ENCODE measurements at places on chromosomes 6 and 20. TPM values are rescaled to one million over a fixed set of nuclear protein-coding genes. Genes with fewer than 3 reads are reported as not detected.

DNA sequence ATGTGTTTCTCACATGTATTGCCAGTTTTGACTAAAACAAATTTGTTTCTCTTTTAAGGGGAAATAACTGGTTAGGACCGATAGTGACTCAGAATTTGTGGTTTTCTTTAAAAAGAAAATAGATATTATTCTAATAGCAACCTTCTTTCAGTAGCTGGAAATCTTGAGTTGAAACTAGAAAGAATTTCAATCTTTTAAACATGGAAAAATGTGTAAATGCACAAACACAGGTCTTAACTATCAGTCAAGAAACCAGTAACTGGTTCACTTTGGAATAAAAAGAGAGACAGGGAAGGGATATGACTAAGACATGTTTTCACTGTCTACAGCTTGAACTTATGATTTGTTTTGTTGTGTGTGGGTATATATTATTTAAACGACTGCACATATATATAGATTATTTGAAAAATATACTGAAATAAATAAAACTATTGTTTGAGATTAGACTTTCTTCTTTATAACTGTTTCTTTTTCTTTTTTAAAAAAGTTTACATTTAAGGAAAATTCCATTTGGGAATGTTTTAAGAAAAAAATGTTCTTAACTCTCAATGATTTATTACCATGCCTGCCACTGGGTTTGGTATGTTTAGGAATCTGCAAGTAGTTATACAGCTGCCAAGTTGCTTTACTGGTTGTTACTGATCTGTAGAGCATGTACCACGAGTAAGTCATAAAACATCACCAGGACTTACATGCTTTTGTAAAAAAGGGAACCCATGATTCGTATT, 753.3 kb upstream of the MARCKS start:
- DNase-seq = no peak

DNA sequence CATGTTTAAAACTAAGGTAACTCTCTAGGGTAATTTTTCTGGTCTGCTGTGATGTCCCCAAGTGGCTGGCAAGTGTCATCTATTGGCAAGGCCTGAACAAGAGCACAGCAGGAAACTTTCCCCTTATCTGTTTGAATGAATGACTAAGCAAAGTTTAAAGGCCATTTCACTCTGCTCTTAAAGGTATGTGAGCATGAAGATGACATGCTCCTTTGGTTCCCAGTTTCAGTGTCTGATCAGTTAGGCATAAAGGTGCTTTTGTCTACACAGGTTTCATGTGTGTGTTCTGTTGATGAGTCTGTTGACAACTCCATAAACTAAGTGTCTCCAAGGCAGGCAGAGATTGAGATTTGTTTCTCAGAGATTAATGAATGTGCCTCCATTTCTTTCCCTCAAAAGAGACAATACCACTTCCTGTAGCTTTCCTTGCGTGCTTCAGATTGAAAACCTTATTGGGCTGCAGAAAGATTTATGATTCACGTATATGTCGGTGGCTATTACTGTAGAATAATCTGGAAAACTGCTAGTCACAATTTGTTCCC, 83.9 kb downstream of the MAP3K7 start:
- DNase-seq = no peak

DNA sequence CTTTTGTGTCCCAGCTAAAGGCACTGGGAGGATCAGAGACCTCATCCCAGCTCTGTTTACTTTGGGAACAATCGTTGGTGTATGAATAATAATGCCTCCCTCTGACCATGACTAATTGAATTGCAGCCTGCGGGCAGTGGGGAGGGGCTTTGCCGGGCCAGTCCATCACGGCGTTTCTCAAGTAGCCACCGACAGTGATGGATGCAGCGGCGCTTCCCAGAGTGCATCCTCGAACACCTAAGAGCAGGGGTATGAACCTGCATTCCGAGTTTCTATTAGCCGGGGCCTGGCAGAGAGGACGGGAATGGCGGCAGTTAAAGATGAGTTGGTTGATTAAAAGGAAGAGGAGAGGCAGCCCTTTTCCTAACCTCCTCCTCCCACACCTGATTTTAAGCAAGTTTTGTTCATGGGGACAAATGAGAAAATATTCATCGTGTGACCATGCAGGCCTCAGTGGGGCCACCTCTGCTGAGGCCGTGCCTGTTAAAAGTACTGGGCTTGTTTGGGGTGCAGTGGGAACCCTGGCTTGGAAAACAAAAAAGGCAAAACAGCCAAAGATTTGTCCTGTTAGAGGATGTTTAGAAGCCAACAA, 154.1 kb downstream of the FOXA2 start:
- DNase-seq = no peak

DNA sequence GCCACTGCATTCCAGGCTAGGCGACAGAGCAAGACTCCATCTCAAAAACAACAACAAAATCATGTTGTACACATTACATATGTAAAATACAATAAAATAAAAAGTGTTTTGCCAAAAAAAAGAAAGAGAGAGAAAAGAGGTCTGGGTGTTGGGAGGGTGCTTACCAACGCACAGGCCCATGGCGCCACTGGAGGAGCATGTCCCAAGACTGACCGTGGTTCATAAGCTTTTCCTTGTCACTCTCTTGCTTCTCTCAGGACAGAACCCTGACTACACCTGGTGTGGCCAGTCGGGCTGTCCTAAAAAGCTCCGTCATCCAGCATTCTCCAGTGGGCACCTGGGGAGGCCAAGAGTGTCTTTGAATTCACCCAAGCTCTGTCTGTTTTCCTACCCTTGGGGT, 48.0 kb upstream of the CNKSR3 start:
- no peak for DNase-seq

GRCh38 chr6:37766717-37767116, 52.8 kb upstream of the ZFAND3 start:
- DNase-seq = no peak

- no peak for DNase-seq
These were observed 27.8 kb downstream of the QKI start for GRCh38 chr6:163442336-163442735.

SLC22A1 gene
- 2.7 TPM for total RNA-seq

GRCh38 chr6:90631046-90631445, 44.2 kb upstream of the MAP3K7 start:
- no peak for DNase-seq

DNA sequence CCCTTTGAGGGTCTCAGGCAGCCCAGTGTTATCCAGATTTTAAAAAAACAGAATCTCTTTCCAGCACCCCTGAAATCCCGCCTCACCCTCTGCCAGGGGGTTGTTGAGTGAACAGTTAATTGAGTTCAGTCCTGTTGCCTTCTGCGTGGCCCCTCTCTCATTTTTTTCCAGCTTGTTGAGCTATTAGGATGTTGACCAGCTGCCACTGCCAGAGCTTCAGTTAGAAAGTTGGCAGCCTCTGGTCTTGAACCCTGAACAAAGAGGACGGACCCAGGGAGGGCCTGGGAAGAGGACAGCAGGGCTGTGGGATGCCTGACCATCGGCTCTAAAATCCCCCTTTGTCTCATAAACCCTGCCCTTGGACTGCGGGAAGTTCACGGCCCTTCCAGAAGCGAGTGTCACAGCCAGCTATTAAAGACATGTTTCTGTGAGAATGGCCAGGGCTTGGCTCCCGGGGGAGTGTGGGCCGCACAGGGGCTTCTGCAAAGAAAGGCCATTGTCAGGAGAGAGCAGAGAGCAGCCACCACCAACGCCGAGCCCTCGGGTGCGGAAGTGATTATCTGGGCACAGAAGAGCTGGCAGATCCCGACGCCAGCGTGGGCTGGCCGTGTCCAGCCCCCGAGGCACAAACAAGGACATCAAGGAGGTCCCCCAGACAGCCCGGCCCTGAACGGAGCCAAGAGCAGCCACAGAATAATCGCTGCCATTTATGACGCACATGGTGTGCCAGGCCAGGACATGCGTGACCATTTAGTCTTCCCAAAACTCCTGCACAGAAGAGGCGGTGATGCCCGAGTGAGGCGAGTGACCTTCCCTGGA, 189.0 kb downstream of the ANKRD60 start:
- no peak for DNase-seq

GRCh38 chr6:147825848-147826247, 317.4 kb downstream of the SAMD5 start:
- no peak for DNase-seq

TFAP2D gene
- total RNA-seq = not detected

GRCh38 chr6:35931120-35931561, 10.2 kb upstream of the SRPK1 start:
- DNase-seq = no peak

SLC32A1 gene
- not detected for total RNA-seq

SLC22A7 gene
- not detected for total RNA-seq

- no peak for DNase-seq
These were observed 10.6 kb upstream of the EFHC1 start for GRCh38 chr6:52409499-52409898.

DNA sequence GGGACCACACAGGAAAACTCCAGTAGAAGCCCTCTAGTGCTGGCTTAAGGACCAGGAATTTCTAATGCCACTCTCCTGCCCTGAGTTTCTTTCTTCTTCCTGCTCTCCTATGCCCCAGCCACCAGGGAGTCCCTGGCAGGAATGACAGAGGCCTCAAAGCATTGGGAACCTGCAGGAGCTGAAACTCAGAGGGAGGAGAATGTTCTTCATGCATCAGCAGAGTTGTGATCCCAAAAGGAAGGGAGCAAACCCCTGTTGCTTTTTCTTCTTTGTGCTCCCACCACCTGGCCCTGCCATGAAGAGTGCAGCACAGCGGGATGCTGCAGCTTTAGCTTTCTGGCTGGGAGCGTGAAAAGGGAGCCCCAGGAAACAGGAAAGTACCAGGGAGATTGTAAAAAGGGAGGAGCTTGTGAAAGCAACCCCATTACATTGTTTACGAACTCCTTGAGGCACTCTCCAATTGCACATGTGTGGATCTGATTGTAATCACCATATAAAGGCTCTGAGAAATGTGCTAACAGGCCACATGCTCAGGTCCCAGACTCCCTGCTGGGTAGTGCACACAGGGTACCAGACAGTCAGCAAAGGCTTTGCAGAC, 34.7 kb upstream of the FKBP1A start:
- DNase-seq = no peak

GRCh38 chr20:46025376-46025783, 3.6 kb upstream of the SLC12A5 start:
- no peak for DNase-seq

- no peak for DNase-seq
These were observed 32.4 kb upstream of the TPBG start for GRCh38 chr6:82331031-82331773.

MYT1 gene
- 0.12 TPM for total RNA-seq

DNA sequence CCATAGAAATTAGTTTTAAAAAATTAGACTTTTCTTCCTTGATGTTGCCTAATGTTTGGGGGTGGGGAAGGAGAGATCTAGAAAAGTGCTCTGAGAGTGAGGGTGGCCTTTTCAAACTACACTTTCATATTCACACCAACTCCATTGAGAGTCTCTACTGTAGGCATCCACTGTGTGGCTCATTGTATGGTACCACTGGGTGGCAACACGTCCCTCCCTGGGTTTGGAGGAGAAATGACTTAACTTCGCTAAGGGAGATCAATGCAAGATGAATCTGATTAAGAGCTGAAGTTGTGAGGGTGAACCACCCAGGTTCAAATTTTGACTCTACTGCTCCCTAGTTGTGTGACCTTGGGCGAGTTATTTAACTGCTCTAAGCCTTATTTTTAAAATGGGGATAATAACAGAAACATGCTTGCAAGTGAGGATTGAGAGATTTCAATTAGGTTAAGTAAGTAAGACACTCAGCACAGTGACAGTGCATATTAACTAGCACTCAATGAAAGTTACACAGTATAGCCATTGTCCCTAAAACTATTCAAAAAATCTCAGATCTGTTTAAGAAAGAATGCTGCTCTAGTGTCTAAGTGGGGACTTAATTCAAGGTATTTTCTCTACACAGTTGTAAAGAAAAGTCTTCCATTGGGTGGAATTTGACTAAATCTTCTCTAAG, 193.5 kb upstream of the CNR1 start:
- no peak for DNase-seq

Measured in upper lobe of right lung (tissue), 1 donor.